ENCODE measurements at places on chromosomes 1 and 21.

DNA sequence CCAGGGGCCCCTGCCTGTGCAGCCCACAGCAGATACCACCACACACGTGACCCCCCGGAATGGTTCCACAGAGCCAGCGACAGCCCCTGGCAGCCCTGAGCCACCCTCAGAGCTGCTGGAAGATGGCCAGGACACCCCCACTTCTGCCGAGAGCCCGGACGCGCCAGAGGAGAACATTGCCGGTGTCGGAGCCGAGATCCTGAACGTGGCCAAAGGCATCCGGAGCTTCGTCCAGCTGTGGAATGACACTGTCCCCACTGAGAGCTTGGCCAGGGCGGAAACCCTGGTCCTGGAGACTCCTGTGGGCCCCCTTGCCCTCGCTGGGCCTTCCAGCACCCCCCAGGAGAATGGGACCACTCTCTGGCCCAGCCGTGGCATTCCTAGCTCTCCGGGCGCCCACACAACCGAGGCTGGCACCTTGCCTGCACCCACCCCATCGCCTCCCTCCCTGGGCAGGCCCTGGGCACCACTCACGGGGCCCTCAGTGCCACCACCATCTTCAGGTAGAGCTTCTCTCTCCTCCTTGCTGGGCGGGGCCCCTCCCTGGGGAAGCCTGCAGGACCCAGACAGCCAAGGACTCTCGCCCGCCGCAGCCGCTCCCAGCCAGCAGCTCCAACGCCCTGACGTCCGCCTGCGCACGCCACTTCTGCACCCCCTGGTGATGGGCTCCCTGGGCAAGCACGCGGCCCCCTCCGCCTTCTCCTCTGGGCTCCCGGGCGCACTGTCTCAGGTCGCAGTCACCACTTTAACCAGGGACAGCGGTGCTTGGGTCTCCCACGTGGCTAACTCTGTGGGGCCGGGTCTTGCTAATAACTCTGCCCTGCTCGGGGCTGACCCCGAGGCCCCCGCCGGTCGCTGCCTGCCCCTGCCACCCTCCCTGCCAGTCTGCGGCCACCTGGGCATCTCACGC is 51.0 kb downstream of the COL18A1 start:
- no peak for DNase-seq

- no peak for DNase-seq
Measured at GRCh38 chr1:215160351-215160750, 77.8 kb downstream of the KCNK2 start.

- no peak for DNase-seq
Measured at GRCh38 chr1:218679988-218680748, 335.0 kb downstream of the TGFB2 start.

GRCh38 chr1:37677808-37678207 is 14.5 kb upstream of the CDCA8 start:
- DNase-seq: no peak

DNA sequence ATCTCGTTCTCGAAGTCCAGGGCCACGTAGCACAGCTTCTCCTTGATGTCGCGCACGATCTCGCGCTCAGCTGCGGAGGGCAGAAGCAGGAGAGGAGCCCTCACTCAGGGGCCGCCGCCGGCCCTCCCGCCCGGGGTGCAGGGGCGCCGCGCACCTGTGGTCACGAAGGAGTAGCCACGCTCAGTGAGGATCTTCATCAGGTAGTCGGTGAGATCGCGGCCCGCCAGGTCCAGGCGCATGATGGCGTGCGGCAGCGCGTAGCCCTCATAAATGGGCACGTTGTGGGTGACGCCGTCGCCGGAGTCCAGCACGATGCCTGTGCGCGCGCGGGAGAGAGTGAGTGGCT is 1.8 kb downstream of the ACTA1 start:
- no peak for DNase-seq

DNA sequence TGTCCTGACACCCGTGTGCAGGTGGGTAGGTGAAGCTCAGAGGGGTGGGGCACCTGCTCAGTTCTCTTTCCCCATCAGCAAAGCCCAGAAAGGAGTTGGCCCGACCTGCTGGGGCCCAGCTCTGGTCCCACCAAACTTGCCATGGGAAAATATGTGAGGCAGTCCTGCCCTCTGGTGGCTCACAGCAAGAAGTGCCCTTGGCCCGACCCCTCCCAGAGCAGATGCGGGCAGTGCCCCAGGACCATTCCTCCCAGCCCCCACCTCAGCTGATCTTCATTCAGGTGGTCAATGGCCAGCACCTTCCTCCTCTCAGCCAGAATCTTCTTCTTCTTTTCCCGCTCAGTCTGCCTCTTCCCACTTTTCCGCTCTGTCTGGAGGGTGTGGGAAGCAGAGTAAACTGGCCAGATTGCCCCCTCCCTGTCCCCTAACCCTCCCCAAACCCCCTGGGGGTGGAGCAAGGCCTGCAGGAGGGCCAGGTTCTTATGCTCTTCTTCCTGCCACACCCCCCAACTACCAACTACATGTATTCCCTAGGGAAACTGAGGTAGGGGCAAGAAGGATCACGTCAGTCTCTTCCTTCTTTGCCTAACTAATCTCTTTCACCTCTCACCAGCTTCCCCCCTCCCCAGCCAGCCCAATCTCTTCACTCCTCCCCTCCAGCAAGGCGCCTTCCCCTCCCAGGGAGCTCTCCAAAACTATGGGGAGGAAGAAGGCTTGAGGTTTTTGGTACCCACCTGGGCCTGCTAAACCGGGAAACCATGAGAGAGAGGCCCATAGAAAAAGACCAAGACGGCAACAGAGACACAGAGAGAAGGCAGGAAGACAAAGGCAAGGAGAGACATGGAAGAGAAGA is 15.6 kb downstream of the TNNT2 start:
- DNase-seq: peak; percentile 48

GRCh38 chr1:49854741-49855140 is 169.0 kb downstream of the AGBL4 start:
- no peak for DNase-seq

DNA sequence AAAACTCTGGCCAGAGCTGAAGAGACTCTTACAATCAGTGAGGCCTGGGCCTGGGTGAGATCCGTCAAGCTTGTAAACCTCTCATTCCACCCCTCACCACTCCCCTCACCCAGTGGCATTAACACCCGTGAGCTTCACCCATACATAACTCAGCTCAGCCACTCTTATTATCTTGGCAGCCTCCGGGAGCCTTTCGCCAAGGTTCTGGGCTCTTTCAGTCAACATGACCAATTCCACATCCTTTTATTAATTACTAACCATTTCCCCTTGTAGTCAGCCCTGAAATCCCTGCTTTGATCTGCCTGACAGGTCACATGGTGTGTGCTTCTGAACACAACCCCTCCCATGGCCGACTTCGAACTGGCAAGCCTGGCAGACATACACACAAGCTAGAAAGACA is 134.8 kb downstream of the SETD4 start:
- DNase-seq: no peak

DNA sequence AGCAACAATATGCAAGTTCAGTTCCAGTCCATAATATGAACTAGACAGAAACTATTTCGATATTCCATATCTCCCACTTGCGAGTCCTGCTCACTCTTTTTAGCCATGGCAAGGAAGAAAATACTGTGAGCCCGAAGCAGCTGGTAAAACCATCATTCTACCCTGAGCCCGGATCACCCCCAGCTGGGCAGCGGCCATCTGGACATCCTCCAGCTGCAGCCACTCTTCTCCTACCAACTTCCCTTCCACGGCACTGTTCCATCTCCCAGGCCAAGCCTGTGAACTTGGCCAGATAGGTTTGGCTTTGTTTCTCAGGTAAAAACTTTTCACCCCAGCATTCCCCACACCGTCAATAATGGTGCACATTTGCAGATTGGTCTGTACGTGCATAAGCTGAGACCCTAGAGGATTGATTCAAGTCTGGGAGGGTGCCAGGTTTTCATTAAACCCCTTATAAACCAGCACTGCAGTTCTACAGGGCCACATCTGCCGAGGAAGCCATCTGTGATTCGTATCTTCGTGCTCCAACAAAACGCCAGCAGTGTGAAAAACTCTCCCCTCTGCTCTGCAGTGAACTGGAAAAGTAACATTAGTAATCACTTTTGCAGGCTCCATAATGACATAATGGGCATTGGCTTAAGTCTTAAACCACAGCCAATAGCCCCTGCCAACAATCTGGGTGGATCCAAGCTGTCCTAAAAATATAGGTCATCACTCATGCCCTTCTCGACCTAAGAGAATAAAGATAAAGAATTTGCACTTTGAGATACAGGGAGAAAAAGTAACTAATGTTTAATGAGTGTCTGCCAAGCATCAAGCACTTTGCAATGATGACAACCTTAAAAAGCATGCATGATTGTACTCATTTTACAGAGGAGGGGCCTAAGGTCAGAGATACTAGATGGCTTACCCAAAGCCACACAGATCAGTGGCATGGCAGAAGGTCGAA is 205.1 kb downstream of the PLPP3 start:
- no peak for DNase-seq

DNA sequence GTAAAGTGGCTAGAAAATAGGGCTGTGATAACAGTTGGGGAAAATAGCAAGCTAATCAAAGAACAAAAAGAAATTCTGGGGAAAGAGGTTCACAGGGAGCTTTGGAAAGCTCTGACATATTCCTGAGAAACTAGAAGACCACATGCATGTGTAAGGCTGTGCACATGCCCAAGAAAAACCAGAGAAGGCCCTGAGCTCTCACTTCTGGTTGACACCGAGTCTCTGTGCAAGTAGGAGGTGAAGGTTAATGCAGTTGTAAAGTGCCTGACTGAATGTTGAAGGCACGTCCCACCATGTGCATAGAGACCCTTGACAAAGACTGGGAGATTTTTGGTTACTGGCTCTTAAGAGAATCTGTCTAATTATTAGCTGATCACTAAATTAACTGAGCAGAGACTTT is 261.0 kb downstream of the DYRK1A start:
- DNase-seq: no peak

DNA sequence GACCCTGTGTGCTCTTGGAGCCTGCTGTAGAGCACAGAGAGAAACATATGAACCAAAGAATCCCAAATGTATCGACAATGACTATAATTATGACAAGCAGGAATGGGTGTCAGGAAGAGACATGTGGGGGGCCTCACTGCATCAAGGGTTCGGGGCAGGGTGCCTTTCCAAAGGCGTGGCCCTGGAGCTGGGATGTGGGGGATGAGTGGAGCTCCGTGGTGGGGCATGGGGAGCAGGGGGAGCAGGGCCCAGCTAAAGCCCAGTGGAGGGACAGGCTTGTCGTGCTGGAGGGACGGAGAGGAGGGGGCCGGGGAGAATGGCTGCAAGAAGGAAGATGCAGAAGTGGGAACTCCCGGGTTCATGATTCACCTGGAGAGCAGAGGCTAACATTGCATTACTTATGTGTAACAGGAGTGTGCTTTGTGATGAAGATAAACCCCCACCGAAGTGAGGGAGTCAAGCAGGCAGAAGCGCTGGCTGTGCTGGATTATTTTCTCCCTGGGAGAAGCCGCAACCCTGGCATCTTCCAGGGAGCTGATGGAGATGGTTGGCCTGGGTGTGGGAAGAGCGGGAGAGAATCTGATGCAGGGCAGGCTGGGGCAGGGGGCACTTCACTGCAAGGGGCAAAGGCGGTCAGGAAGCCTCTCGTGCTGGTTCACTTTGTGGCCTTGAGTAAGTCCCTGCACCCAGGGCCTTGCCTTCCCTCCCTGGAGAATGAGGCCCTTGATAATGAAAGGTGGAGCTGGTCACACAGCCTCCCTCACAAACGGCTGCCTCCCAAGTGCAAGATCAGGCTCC is 124.6 kb upstream of the RUNX3 start:
- DNase-seq: no peak

GRCh38 chr1:8063298-8064036 is 37.4 kb upstream of the ERRFI1 start:
- no peak for DNase-seq

- DNase-seq: no peak
Measured at GRCh38 chr1:40880813-40881549, 18.8 kb upstream of the CITED4 start.

- no peak for DNase-seq
Measured at GRCh38 chr1:232835166-232835565, 29.9 kb downstream of the MAP10 start.

Measured in progenitor cell of endocrine pancreas (in vitro differentiated cells).